Colonic mucosa (tissue), 4 donors: ENCODE measurements at places on chromosomes 7 and 10.

DNA sequence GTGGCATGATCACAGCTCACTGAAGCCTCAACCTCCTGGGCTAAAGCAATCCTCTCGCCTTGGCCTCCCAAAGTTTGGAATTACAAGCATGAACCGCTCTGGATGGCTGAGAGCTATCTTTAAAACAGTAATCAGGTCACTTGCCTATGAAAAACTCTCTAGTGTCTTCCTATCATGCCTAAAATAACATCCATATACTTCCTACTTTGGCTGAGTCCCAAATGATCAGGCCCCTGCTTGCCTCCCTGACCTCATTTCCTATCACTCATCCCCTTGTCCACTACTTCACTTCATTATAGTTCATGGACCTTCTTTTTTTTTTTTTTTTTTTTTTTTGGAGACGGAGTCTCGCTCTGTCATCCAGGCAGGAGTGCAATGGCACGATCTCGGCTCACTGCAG is 28.0 kb downstream of the SEPTIN7 start:
- DNase-seq = no peak
- H3K27me3 ChIP-seq = no peaks in the 10 kb centered on the region
- H3K4me1 ChIP-seq = no peaks in the 10 kb centered on the region
- H3K4me3 ChIP-seq = no peak overlapping the region
- no peak overlapping the region for H3K27ac ChIP-seq

DNA sequence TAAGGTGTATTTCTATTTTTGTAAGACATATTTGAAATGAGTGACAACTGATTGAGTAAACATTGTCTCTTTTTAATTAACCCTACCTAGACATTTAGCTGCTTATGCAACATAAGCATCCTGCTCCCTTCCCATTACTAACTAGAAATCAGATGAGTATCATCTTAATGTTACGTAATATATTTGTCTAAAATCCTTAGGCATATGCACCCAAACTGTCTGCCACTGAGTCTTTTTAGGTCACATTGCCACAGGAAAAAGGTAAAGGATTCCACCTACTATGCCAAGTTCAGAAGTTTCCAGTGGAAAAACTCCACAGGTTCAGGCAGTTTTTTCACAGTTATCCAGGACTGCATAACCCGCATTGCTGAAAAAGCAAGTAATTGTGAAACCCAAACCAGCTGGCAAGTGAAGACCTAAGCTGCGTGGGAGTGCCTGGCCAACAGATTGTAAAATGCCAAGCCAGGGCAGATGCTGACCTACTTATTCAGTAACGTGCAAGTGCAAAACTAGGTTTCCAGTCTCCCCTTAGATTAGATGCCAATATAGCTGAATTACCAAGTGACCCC is 983.7 kb downstream of the GATA3 start:
- H3K27me3 ChIP-seq = no peaks in the 10 kb centered on the region
- H3K36me3 ChIP-seq = no peaks in the 10 kb centered on the region
- DNase-seq = no peak

- no peaks in the 10 kb centered on the region for H3K36me3 ChIP-seq
- H3K4me3 ChIP-seq = no peak overlapping the region
- peaks cover 6% of the 10 kb centered on the region for H3K4me1 ChIP-seq
- DNase-seq = no peak
- no peak overlapping the region for H3K27ac ChIP-seq
- no peaks in the 10 kb centered on the region for H3K27me3 ChIP-seq
Measured at GRCh38 chr7:134446446-134446845, 12.5 kb downstream of the AKR1B1 start.

- peak; percentile 76 for DNase-seq
- H3K36me3 ChIP-seq = no peaks in the 10 kb centered on the region
- no peaks in the 10 kb centered on the region for H3K27me3 ChIP-seq
- peaks cover 3% of the 10 kb centered on the region for H3K4me1 ChIP-seq
- H3K4me3 ChIP-seq = peak overlapping the region; percentile 61
Measured at GRCh38 chr7:77696643-77697534, 630 bp downstream of the RSBN1L start.

- H3K4me3 ChIP-seq = no peak overlapping the region
- no peaks in the 10 kb centered on the region for H3K27me3 ChIP-seq
- H3K4me1 ChIP-seq = no peaks in the 10 kb centered on the region
- peaks cover 17% of the 10 kb centered on the region for H3K36me3 ChIP-seq
Measured at GRCh38 chr7:149205690-149206381, 10.5 kb downstream of the ZNF282 start.

DNA sequence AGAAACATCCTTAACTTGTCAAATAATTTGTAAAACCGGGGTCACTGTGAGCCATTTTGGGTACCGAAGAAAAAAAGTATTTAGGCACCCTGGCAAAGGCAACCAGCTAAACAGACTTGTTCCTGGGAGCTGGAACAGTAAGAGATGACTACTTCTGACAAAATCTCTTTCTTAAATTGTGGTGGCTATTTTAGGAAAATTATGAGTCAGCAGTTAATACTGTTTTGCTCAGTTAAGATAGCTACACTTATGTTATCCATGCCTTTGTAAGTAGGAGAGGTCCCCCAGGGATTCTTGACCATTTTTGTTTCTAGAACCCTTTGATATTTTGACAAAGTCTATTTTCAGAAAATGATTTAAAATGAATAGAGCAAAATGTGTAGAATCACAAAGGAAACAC is 68.7 kb downstream of the TAX1BP1 start:
- H3K27ac ChIP-seq = no peak overlapping the region
- H3K4me3 ChIP-seq = no peak overlapping the region
- no peaks in the 10 kb centered on the region for H3K27me3 ChIP-seq
- H3K36me3 ChIP-seq = no peaks in the 10 kb centered on the region
- no peaks in the 10 kb centered on the region for H3K4me1 ChIP-seq
- DNase-seq = no peak
